Naive B cell (primary cell): ENCODE measurements at places on chromosomes 16 and 17.
A peak's percentile ranks its signal among the peaks of the same experiment; 100 is the strongest.

DNA sequence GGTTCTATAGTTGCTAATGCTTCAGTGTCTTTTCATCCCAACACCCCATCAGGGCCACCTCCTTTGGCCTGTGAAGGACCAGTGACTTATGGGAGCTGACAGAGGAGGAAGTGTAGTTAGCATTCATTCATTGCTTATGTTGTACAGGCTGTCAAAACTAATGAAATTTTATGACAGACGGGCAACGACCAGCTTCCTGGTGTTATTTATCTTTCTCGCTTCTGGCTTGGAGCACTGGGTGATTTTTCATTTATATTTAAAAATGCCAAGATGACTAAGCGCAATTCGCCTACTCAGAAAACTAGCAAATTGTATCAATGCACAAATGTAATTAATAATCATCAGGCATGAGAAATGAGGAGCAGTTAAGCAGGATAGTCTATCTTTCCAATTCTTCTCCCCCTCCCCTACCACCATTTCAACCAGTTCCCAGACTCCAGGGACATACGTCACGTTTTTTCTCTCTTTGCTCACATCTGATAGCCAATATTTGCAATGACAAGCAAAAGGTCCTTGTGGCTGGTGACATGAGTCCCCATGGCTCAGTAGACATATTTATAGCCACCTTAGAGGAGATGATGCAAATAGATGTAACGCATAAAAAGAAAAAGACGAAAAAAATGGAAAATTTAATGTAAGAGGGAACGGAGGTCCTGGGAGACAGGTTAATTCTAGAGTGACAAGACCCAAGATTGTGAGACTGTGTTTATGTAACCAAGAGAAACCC is 11.2 kb downstream of the CDRT15 start:
- H3K36me3 ChIP-seq = peaks cover 5% of the 10 kb centered on the region
- no peak for DNase-seq
- H3K27me3 ChIP-seq = peaks cover 16% of the 10 kb centered on the region
- H3K27ac ChIP-seq = peak overlapping the region; percentile 41

DNA sequence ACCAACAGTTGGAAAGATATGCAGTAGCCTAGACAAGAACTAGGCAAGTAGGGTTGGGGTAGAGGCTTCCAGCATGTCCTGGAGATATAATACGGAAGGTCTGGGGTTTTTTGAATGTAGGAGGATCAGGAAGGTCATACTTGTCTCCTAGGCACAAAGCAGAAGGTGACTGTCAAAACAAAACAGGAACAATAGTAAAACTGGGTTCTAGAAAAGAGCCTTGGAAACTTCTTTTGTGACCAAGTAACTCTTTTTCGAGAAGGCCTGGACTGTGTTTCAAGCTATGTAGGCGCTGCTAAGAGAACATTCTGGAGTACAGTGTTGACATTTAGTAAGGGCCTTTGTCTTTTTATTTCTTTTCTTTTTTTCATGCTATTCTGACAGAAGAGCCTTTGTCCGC is 26.9 kb upstream of the TENT4B start:
- no peaks in the 10 kb centered on the region for H3K4me1 ChIP-seq
- H3K27ac ChIP-seq = no peak overlapping the region
- H3K27me3 ChIP-seq = peaks cover 4% of the 10 kb centered on the region

GRCh38 chr16:12896562-12896961 is 4.8 kb upstream of the SHISA9 start:
- H3K36me3 ChIP-seq = no peaks in the 10 kb centered on the region
- H3K27me3 ChIP-seq = peaks cover 58% of the 10 kb centered on the region
- no peak for DNase-seq
- H3K4me1 ChIP-seq = no peaks in the 10 kb centered on the region
- H3K4me3 ChIP-seq = no peak overlapping the region

- no peak overlapping the region for H3K4me3 ChIP-seq
- no peak for DNase-seq
- no peaks in the 10 kb centered on the region for H3K4me1 ChIP-seq
- no peaks in the 10 kb centered on the region for H3K36me3 ChIP-seq
These were observed 216.0 kb downstream of the FOXL1 start for GRCh38 chr16:86794216-86794864.

DNA sequence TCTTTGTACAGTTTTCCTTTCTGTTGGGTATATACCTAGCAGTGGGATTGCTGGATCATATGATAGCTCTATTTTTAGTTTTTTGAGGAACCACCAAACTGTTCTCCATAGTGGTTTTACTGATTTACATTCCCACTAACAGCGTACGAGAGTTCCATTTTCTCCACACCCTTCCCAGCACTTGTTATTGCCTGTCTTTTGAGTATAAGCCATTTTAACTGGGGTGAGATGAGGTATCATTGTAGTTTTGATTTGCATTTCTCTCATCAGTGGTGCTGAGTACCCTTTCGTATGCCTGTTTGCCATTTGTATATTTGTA is 887 bp upstream of the EVI2B start:
- H3K4me1 ChIP-seq = peaks cover 30% of the 10 kb centered on the region
- H3K4me3 ChIP-seq = peak overlapping the region; percentile 91
- no peaks in the 10 kb centered on the region for H3K36me3 ChIP-seq
- no peak for DNase-seq
- peak overlapping the region; percentile 75 for H3K27ac ChIP-seq

DNA sequence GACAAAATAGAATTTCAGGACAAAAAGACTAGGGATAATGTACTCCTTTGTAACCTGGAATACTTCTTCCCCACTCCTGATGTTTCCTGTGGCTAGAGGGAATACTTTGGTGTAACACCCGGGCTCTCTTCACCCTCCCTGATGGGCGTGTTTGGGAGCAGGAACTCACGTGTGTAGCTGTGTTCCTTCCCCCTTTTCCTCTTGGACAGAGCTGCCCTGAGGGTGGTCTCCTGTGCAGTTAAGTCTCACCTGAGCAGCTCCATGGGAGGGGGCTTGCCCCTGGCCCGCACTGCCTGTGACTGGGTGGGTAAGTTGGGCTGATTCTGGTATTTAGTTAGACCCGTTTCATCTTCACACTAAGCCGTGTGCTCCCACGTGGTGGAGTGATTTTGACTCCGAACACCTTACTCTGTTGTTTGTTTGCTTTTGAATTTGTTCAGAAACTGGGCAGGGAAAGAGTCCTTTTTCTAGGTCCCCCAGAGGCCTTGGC is 87.9 kb downstream of the OR1D5 start:
- no peaks in the 10 kb centered on the region for H3K36me3 ChIP-seq
- no peak overlapping the region for H3K4me3 ChIP-seq
- no peaks in the 10 kb centered on the region for H3K27me3 ChIP-seq
- H3K4me1 ChIP-seq = no peaks in the 10 kb centered on the region
- no peak overlapping the region for H3K27ac ChIP-seq

DNA sequence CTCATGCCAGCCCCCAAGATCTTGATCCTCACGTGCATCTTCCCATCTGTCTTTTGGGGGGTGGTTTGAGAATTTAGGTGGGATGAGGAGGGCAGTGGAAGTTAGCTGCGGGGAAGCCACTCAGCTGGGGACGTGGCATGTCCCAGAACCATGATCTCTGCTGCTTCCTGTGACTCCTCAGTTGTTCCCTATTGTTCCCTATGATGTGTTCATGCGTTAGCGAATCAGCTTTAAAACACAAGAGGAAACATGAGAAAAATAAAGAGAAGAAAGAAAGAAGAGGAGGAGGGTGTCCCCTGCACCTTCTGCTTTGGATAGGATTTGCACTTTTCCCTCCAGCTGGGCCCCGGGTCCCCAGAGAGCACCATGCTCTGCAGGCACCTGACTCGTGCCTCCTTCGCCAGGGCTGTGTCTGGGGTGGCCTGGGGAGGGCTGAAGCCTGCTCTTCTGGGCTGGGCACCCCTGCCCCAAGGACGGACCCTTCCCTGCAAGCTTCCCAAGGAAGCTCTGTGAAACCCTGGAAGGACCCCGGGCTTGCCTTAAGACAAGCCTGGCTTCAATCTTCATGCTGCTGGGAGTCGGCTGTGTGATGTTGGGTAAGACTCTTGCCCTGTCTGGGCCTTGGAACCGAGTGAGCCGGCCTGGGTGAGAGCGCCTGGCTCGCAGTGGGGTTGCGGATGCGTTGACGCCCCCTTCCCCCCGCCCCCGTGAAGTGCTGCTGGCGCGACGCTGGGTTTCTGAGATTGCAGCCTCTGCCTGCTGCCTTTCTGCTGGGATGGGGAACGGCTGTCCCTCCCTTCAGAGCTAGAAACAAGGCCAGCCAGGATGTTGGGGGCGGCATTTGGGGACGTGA is 62.8 kb upstream of the CIBAR2 start:
- no peak for DNase-seq
- no peak overlapping the region for H3K4me3 ChIP-seq
- peaks cover 45% of the 10 kb centered on the region for H3K27me3 ChIP-seq
- no peaks in the 10 kb centered on the region for H3K36me3 ChIP-seq
- no peaks in the 10 kb centered on the region for H3K4me1 ChIP-seq

DNA sequence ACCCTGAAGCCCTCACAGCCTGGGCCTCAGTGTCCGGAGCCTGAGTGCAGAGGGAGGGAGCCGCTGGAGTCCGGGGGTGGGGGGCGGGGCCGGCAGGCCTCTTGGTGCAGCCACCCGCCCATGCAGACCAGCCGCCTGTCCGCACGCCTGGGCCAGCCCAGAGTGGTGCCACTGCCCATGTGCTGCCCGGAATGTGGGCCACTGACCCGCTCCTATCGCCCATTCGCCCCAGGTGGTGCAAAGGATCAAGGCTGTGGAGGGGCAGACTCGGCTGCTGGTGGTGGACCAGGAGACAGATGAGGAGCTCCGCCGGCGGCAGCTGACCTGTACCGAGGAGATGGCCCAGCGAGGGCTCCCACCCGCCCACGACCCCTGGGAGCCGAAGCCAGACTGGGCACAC is 2.6 kb downstream of the NHERF2 start:
- no peak overlapping the region for H3K27ac ChIP-seq
- peaks cover 15% of the 10 kb centered on the region for H3K4me1 ChIP-seq
- peaks cover 23% of the 10 kb centered on the region for H3K27me3 ChIP-seq
- no peak for DNase-seq

DNA sequence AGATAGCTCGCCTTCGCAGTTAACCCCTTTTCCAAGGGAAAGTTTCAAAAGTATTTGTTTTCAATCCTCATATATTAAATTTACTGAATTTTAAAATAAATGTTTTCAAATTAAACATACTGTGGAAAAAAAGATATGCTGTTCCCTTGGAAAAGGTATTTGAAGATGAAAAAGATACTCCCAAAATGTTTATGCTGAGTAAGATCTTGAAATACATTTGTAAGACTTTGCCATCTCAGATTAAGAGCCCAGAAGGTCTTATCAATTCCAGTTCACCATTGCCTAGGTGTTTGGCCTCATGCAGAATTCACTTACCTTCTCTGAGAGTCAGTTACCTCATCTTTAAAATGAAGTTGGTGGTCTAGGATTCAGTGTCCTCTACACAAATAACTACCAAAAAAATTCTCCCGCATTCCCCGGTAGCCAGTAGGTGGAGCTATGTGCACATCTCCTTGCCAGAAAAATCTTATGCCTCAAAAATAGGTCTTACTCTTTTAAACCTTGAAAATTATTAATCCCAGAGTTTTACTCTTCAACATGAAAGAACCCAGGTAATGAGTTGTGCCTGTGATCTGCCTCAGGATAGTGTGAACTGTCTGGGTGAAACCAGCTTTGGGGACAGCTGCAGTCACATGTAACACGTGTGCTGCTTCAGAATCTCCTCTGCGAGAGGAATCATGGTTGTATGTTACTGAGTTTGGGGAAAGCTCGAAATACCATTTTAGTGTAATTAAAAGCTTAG is 178.3 kb downstream of the MRTFB start:
- peak; percentile 37 for DNase-seq
- no peaks in the 10 kb centered on the region for H3K4me1 ChIP-seq
- peaks cover 7% of the 10 kb centered on the region for H3K36me3 ChIP-seq

GRCh38 chr16:591892-592517 is 2.1 kb downstream of the RAB40C start:
- no peaks in the 10 kb centered on the region for H3K36me3 ChIP-seq
- H3K4me1 ChIP-seq = peaks cover 53% of the 10 kb centered on the region
- H3K4me3 ChIP-seq = peak overlapping the region; percentile 92

DNA sequence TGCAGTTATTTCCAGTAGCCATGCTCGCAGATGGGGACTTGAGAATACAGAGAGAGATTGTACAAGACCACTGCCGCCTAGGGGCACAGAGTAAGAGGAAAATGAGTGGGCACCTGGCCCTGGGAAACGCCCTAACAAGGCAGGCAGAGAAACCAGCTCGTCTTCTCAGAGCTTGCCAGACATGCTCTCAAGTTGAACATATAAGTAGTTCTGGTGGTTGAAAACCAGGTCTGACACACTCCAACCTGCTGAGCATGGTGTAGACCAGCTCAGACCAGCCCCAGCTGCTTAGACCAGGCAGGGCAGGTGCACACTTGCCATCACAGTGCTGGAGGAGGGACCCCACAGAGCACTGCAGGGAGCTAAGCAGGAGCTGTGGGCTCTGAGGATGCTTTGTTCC is 250.5 kb downstream of the CPPED1 start:
- DNase-seq = no peak
- H3K4me1 ChIP-seq = peaks cover 74% of the 10 kb centered on the region
- no peaks in the 10 kb centered on the region for H3K27me3 ChIP-seq
- H3K36me3 ChIP-seq = no peaks in the 10 kb centered on the region
- no peak overlapping the region for H3K4me3 ChIP-seq

DNA sequence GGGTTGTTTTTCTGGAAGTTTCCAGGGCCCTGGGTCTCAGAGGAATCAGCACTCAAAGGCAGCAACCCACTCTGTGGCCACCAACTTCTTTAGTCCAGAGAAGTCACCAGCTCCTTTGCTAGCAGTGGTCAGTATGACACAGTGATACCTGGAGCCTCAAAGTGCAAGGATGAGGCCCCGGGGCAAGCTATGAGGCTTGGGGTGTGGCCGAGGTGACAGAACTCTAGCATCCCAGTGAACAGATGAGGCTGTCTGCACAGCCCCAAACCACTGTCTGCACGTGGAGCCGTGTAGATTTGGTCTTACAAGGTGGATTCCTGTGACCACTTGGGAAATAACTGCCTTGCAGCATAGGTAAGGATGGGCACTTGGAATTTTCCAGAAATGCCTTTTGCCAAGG is 24.9 kb downstream of the TEKT5 start:
- H3K36me3 ChIP-seq = peaks cover 12% of the 10 kb centered on the region
- no peak overlapping the region for H3K4me3 ChIP-seq
- peaks cover 6% of the 10 kb centered on the region for H3K4me1 ChIP-seq
- H3K27ac ChIP-seq = no peak overlapping the region
- no peaks in the 10 kb centered on the region for H3K27me3 ChIP-seq

DNA sequence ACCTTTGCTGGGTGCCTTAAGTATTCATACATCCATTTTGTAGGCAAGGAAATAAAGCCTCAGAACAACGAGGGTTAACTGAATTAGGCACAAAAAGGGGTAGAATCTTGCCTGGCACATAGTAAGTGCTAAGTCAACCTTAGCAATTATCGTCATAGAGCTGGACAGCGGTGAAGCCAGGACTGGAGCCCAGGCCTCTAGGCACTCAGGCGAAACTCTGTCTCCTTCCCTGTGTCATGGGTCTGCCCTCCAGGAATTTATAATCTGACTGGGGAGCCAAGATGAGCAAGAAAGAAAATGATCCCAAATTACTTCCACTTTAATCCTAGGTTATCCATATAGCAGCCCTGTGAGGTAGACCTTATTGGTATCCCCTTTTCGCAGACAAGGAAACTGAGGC is 61.4 kb downstream of the KATNIP start:
- peaks cover 10% of the 10 kb centered on the region for H3K36me3 ChIP-seq
- no peak for DNase-seq
- no peaks in the 10 kb centered on the region for H3K27me3 ChIP-seq
- H3K4me1 ChIP-seq = no peaks in the 10 kb centered on the region
- no peak overlapping the region for H3K4me3 ChIP-seq

- no peak for DNase-seq
- no peaks in the 10 kb centered on the region for H3K4me1 ChIP-seq
- no peak overlapping the region for H3K27ac ChIP-seq
- H3K27me3 ChIP-seq = peaks cover 6% of the 10 kb centered on the region
These were observed 69.6 kb upstream of the GSE1 start for GRCh38 chr16:85543536-85543935.

GRCh38 chr17:17737961-17738894 is 57.0 kb downstream of the RAI1 start:
- no peaks in the 10 kb centered on the region for H3K36me3 ChIP-seq
- H3K4me1 ChIP-seq = peaks cover 65% of the 10 kb centered on the region
- peak overlapping the region; percentile 57 for H3K4me3 ChIP-seq
- no peaks in the 10 kb centered on the region for H3K27me3 ChIP-seq
- H3K27ac ChIP-seq = peak overlapping the region; percentile 39
- no peak for DNase-seq
